Cortex of kidney (tissue), 1 donor: ENCODE measurements at places on chromosomes 5 and 9.

GRCh38 chr9:13165956-13166355, 113.5 kb downstream of the MPDZ start:
- no peak for DNase-seq

DNA sequence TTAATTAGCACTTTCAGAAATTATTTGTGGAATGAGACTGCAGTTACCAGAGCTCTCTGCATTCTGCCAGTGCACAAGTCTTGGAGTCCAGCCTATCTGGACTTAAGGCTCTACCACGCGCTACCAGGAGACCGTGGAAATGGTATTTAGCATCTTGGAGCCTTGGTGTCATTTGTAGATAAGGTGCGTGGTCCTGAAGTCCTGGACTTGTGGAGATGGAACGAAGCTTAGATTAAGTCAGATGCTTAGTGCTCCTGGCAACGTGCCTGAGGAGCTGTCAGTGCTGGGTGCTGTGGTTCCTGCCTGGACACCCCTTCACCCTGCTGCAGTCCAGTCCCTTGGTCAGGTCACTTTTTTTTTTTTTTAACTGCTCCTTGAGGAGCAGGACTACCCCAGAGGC, 59.7 kb downstream of the RCL1 start:
- no peak for DNase-seq

GRCh38 chr5:172508471-172509404, 54.4 kb upstream of the SH3PXD2B start:
- no peak for DNase-seq

GRCh38 chr5:89706731-89707130, 702.8 kb downstream of the CETN3 start:
- no peak for DNase-seq

GRCh38 chr9:73151653-73152542, at the start of gene ANXA1:
Gene ANXA1, plus strand, starts transcription at chr9:73151865. Its CDS starts 6,671 bp downstream, at chr9:73158536.
- DNase-seq: no peak

DNA sequence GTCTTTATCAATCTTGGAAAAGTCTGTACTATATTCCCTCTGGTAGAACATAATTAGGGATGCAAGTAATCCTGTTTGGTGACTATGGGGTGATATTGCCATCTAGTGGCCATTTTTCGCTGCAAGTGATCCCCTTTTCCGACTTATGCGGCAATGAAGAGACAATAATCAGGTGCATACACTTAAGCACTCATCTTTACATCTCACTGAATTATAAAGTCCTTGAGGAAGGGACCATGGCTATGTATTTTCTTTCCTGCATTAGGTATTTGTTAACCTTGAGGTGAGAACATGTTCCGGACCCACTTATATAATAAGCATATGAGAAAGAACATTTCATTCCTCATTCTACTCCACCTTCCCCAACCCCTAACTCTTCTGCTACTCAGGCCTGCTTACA, 19.6 kb upstream of the LIX1 start:
- no peak for DNase-seq

- no peak for DNase-seq
Measured at GRCh38 chr5:11385251-11385900, 518.9 kb downstream of the CTNND2 start.

GRCh38 chr5:65828022-65828896, 98.1 kb upstream of the ERBIN start:
- DNase-seq: no peak

DNA sequence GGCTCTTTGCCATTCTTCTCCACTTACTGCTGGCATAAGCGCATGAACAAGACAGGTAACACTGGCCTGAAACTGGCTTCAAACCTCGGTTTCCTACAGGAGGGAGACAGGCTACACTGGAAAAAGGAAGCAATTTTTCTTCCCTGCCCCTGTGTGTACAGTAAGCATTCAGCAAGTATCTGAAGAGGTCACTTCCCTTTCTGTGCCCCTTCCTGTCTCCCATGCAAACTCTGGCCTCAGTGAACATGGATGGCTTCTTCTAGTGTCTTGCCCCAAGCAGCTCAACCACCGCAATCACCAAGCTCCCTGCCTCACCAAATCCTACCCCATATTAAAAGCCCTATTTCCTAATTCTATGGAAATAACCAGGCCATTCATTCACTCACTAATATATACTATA, 42.4 kb downstream of the SERINC5 start:
- no peak for DNase-seq

DNA sequence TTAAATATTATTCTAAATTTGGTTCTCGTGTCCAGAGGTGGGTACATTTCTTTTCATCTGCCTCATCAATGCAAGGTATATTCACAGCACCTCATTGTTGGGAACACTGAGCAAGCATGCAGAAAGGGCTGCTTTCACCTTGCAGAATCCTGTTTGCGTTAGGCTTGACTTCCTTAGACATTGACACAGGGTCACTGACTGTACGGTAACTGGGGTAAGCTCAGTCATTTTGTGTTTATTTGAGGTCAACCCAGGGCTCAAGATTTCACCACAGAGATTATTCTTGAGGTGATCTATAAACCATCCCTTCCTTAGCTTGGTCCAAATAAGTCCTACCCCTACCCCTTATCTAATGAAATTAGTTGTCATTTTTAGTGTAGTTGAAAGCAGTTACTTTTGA, 1.7 kb upstream of the PTPDC1 start:
- no peak for DNase-seq

DNA sequence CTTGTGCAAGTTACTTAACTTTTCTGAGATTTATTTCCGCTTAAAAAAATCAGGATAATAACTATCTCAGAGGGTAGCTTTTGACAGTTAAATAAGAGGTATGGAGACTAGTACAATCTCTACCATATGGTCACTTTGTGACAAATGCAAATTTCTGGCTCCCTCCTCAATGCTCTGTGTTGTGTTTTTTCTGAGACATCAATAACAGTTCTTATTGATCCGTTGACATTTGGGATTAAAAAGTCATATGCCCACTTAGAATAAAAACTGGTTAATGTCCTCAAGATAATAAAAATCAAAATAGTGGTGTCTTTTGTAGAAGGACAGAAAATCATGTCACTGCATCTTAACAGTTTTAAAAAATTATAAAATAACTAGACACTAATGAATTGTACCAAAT, 24.7 kb upstream of the LNPEP start:
- no peak for DNase-seq

DNA sequence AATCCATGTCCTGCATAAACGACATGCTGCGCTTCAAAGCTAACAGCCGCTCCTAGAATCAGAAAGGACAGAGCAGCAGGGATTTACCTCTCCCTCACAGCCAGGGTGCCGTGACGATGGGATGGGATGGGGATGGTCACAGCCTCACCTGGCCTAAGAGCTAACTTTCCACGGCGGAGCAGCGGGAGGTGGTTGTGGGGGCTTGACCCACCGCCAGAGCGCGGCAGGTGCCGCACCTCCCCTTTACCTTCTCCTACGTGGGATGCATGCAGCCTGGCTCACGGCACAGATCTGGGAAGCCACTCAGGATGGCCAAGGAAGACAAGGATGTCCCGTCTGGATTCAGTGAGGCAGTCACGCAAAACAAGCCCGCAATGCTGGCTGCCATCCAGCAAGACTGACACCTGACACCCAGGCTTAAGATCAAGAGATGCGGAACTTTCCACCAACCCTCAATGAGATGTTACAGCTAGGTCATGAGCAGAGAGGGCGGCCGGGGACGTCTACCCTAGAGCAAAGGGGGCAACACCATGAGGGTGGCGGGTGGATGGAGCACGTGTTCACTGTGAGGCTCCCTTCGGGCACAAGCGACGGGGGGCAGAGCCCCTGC, 5.8 kb downstream of the BRD9 start:
- DNase-seq: no peak

- DNase-seq: no peak
Measured at GRCh38 chr5:181087309-181087708, 43.7 kb downstream of the OR2V1 start.

GRCh38 chr9:93812410-93812668, 142.8 kb downstream of the BARX1 start:
- DNase-seq: no peak

DNA sequence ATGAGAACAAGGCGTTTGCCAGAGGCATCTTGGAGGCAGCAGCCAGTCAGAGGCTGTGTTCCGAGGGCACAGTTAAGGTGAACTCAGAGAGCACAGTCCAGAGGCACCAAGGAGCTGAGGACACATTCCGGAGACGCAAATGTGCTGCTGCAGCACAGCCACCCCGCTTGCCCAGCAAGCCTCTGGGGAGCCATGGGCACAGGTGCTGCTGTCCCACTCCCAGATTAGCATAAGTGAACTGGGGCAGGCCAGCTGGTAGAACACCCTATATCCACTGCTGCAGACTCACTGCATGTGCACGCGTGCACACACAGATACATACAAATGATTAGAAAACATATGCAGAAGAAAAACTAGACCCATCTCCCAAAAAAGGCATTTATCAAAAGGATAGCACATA, 164.5 kb downstream of the EBF1 start:
- DNase-seq: no peak

DNA sequence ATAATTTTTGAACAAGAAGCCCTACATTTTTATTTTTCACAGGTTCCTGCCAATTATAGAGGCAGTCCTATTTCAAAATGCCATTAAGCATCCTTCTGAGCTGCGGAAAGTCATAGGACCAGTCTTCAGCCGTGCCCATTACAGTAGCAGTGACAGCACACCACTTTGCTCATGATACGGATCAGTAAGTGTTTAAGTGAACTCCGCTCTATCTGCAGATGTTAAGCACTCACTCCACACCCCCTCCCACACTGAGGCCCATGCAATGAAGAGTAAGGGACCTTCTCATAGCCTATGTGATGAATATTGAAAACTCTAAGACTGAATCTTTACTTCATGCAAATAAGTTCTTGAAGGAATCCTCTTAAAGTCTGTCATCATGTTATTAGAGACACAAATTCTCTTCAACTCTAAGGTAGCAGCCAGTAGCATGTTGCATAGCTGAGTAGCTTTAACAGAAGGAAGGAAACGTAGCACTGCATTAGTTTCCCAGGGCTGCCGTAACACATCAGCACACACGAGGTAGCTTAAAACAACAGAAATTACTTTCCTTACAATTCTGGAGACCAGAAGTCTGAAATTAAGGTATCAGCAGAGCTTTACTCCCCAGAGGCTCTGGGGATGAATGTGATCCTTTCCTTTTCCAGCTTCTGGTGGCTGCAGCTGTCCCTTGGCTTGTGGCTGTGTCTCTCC, 20.3 kb upstream of the TAF11L2 start:
- no peak for DNase-seq

- DNase-seq: no peak
Measured at GRCh38 chr5:82351754-82352145, 73.6 kb upstream of the RPS23 start.

DNA sequence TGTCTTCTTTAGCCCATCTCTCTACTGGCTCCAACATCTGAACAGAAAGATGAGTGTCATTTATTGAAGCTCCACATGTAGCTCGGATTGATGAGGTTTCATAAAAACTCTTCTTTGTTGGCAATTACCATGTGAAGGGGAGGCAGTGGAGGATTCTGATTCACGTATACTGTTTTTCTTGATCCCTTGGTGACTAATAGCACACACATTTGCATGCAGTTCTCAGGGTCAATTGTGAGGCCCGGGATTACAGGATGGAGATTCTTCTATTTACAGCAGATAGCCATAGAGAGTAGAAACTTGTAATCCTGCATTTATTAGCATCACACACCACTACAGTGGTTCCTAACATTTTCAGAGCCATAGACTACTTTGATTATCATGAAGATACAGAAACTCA, 133.2 kb upstream of the MARCHF11 start:
- DNase-seq: no peak

GRCh38 chr5:132825834-132826391, 4.5 kb downstream of the SHROOM1 start:
- DNase-seq: no peak

- no peak for DNase-seq
Measured at GRCh38 chr9:107394264-107394663, 95.3 kb downstream of the KLF4 start.

DNA sequence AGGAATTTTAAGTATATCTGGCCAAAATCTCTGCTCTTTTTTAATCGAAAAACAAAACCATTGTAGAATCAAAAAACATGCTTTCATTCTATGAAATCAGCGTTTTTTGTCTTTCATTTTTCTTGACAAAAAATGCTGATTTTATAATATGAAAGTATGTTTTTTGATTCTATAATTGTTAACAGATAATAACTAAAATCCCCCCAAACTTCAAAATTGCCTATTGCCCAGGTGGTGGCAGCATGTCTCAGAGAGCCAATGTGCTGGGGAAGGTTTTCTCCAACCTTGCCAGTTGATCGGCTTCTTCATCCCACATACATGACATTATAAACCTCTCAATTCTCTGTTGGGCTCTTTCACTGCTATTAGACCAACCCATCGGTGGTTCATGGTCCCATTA, 5.1 kb upstream of the SMIM15 start:
- no peak for DNase-seq

DNA sequence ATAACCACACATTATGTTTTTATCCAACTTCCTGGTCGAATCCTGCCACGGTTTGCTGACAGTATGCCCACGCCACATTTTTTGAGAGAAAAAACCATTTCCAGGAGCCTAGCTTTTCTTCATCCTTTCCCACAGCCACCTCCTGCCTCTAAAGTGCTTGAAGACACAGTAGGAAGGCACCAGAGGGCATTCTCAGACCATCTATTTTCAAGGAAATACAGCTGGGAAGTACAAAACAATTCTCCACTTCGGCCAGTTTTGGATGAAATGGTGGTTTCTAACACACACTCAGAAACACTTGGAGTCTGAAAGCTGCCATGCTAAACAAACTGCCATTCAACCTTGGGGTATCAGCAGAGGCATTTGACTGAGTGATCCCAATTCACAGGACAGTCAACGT, 86.3 kb upstream of the RPS23 start:
- DNase-seq: no peak

DNA sequence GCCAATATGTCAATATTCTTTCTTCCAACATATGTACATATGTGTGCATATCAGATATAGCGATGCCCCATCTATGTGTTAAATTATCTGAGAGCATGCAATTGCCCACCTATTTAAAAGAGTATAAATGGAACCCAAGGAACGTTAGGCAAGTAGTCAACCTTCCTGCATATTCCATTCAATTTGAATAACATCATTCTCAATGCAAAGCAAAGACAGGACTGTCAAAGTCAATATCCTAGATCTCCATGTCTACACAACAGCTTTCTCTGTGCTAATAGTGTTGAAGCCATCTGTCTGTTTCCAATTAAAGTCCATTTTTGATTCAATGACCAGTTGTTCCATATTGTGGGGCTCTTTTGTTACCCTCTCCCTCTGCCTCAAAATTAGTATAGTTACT, 85.3 kb upstream of the COX7C start:
- no peak for DNase-seq

- DNase-seq: no peak
Measured at GRCh38 chr5:89816038-89816437, 593.5 kb downstream of the CETN3 start.

- no peak for DNase-seq
Measured at GRCh38 chr9:36148311-36149051, 11.9 kb downstream of the GLIPR2 start.

GRCh38 chr5:177378884-177379883, 5.0 kb upstream of the SLC34A1 start:
- DNase-seq: no peak

DNA sequence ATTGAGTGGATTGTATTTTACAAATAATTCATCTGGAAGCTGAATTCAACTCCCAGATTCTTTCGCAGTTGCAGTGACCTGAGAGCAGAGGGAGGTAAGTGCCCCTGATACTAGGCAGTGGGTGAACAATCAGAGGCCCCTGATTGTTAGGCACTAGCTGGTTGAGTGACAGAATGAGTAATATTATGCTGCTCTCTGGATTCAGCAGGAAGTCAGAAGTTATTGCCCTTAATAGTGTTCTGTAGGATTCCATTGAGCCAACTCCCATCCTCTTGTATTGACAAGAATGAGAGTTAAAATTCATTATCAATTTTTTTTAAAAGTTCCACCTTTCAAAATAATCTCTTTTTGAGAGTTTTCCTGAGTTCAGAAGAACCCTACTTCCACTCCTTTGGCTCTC, 301.2 kb downstream of the DTWD2 start:
- DNase-seq: no peak
